Fibroblast of skin of right quadriceps (primary cell): ENCODE measurements at places on chromosomes 1 and 21.

GRCh38 chr1:190747704-190748103 lies 270.0 kb upstream of the BRINP3 start:
- peak; percentile 63 for DNase-seq

DNA sequence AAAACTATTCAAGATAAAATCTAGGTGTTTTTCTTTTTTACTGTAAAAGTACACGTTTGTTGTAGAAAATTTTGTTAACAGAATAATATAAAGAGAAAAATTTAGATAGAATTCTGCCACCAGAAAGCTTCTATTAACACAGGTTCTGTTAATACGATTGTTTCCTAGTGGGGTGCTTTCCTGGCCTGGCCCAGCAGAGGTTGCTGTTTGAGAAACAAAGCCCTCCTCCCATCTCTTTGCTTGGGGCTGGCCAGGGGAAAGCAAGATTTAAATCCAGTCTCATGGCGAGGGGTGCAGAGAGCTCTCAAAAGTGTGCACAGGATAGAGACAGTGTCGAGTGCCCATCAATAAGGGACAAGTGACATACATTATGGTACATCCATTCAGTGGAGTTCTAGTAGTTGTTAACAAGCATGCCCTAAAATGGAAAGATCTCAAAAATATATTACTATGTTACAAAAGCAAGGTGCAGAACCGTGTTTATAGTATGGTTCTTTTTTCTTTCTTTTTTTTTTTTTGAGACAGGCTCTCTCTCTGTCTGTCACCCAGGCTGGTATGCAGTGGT lies 14.6 kb upstream of the ACBD3 start:
- DNase-seq: no peak

DNA sequence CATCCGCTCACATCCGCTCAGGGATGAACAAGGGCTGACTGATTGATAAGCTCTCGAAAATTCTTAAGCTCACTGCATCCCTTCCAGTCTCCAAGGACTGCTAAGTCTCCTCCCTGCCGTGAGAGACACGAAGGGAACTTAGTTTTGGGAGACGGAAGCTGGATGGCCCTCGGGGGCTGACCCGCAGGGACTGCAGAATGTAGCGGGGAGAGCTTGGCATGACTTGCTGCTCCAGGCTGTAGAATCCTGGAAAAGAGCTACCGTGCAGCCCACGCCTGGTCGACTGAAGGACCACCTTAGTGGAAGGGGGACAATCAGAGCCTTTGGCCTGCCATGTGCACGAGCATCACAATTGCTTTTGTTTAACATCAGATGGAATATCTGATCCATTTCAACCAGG lies 5.3 kb downstream of the ANKRD65 start:
- DNase-seq: no peak

GRCh38 chr1:75614399-75614756 lies 3.5 kb upstream of the SLC44A5 start:
- no peak for DNase-seq

- DNase-seq: no peak
Observed at GRCh38 chr1:114435088-114435715, 75.8 kb downstream of the TRIM33 start.
